ENCODE measurements at places on chromosomes 12 and 14. TPM values are rescaled to one million over a fixed set of nuclear protein-coding genes. Genes with fewer than 3 reads are reported as not detected.
A peak's percentile ranks its signal among the peaks of the same experiment; 100 is the strongest.

DNA sequence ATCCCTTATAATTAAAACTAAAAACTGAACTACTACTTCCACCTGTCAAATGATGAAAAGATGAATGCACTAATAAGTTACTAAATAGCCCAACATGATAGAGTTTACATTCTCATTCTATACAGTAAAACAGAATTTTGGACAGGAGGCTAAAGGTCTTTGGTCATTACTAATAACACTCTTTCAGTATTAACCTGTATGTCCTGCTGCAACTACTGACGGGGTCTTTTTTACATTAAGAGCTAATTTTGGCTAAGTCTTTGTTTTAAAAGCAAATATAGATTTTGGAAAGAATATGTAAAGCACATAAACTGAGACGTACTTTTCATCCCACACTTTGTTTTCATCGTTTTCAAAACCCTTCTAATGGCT lies 175.4 kb upstream of the CDKN3 start:
- no peak for DNase-seq

- DNase-seq: no peak
Measured at GRCh38 chr14:24280797-24281460, 9.5 kb upstream of the RABGGTA start.

- DNase-seq: no peak
Measured at GRCh38 chr14:32601906-32602305, 272.8 kb downstream of the AKAP6 start.

- DNase-seq: no peak
Measured at GRCh38 chr12:129762436-129762835, 141.4 kb downstream of the TMEM132D start.

- no peak for DNase-seq
Measured at GRCh38 chr14:43410631-43411030, 1096.5 kb downstream of the FSCB start.

DNA sequence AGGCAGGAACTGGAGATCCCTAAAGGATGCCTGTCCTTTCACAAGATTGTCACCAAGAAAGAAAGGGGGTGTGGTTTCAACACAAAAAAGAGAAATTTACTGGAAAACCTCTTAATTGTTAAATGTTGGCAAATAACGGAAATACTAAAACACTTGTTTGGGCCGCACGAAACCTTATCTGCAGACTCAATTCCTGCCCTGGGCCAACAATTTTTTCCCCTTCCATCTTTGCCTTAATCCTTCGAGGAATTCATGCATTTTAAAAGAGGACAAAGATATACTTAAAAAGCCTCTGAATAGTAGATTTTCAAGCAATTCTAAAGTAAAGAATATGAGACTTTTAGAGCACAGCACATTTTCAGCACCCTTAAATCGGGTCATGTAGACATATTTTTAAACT lies 366.2 kb downstream of the DUSP6 start:
- DNase-seq: no peak

DNA sequence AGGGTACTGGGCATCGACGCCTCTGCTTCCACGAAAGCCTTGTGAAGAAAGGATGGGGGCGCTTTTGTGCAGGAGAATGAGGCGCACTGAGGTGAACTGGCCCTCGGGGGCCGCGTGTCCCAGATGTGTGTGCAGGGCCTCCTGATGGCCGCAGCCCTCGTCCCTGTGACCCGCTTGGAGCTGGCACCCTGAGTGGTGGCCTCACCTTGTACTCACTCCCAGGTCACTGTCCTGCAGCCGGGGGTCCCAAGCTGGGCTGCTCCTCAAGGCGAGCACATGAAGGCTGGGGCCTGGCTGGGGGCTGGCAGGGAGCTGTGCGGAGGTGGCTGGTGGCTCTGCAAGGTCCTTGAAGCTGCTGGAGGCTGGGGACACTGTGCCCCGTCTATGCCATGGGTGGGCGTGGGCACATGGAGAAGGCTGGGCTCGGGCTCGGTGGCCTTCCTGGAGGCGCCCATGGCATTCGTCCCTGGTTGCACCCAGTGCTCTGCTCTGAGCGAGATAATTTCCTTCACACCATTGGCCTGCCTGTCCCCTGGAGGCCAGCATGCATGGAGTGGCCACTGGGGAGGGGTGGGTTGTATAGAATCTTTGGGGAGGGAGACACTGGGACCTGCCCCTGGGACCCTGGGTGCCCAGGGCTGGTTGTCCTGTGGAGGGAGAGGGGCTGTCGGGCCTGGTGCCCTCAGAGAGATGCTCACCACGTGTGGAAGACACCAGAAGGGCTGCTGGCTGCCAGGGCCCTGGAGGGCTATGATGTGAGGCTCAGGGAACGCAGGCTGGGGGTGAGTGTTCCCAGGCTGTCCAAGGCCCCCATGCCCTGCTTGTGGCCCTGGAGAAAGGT lies 79.3 kb downstream of the TMEM121 start:
- DNase-seq: no peak

DNA sequence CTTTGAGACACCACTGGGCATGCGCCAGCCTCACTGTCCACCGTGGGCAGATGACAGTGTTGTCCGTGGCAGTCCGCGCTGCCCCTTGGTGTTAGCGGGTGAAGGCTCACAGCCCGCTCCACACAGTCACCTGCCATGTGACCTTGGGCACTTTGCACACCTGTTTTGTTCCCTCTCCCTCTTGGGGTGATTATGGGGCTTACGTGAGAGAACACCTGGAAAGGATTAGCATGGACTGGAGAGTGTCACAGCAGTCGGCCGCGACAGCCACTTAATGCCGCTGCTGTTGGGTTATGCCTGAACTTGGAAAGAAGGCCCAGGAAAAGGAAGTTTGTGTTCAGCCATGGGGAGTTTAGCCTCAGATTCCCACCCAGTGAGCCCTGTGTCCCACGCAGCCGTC lies 94.2 kb downstream of the DDX51 start:
- DNase-seq: no peak

GRCh38 chr12:101455685-101456084 lies 19.5 kb upstream of the SPIC start:
- DNase-seq: peak; percentile 8

The HOXC6 gene
- polyA plus RNA-seq: not detected

The ITFG2 gene
- polyA plus RNA-seq: 40.2 TPM

The ANKRD33 gene
- polyA plus RNA-seq: not detected

The TMEM229B gene
- polyA plus RNA-seq: 10.2 TPM

The ESRRB gene
- polyA plus RNA-seq: not detected

The TAS2R9 gene
- polyA plus RNA-seq: not detected

The CLEC2B gene
- polyA plus RNA-seq: 52.1 TPM

The SMCO2 gene
- polyA plus RNA-seq: not detected
